ENCODE measurements at places on chromosomes 5 and 9.

GRCh38 chr9:134364391-134365114, 38.3 kb downstream of the RXRA start:
- DNase-seq, result no peak

GRCh38 chr9:112971415-112971814, 40.6 kb downstream of the ZNF883 start:
- DNase-seq, result no peak

GRCh38 chr5:50302815-50303490, 138.1 kb downstream of the EMB start:
- DNase-seq, result no peak

DNA sequence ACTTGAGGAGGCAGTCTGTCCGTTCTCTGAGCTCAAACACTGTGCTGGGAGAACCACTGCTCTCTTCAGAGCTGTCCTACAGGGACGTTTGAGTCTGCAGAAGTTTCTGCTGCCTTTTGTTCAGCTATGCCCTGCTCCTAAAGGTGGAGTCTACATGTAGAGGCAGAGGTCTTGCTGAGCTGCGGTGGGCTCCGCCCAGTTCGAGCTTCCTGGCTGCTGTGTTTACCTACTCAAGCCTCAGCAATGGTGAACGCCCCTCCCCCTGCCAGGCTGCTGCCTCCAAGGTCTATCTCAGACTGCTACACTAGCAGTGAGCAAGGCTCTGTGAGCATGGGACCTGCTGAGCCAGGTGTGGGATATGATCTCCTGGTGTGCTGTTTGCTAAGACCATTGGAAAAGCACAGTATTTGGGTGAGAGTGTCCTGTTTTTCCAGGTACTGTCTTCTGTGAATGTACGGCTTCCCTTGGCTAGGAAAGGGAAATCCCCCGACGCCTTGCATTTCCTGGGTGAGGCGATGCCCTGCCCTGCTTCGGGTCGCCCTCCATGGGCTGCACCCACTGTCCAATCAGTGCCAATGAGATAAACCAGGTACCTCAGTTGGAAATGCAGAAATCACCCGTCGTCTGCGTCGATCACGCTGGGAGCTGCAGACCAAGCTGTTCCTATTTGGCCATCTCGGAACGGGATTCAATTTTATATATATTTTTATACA, 58.5 kb downstream of the CNTRL start:
- DNase-seq, result peak; percentile 90

- peak; percentile 30 for DNase-seq
Observed at GRCh38 chr9:68844631-68845612, 139.9 kb downstream of the PIP5K1B start.

Measured in activated CD8-positive, alpha-beta T cell treated with anti-CD3 and anti-CD28 coated beads, Interleukin-2, amount 10 ng/mL, durations not matched to agents 7 days and 5 days (primary cell).